T-helper 1 cell treated with Interleukin-12 subunit alpha and Interleukin-12 subunit beta and Interleukin-4 antibody, amounts not matched to agents 30 ng/mL and 1 ng/mL, for 36 hours (primary cell): ENCODE measurements at places on chromosomes 6 and 20. TPM values are rescaled to one million over a fixed set of nuclear protein-coding genes. Genes with fewer than 3 reads are reported as not detected.

The HAO1 gene
- not detected in 2 replicates for total RNA-seq

The TAGAP gene
- 42.2 and 43.7 TPM in 2 replicates for total RNA-seq

The MCM9 gene
- 15.6 and 16.2 TPM in 2 replicates for total RNA-seq

The NFS1 gene
- total RNA-seq, result 25.0 and 27.6 TPM in 2 replicates
